ENCODE measurements at places on chromosomes 16 and 17. TPM values are rescaled to one million over a fixed set of nuclear protein-coding genes. Genes with fewer than 3 reads are reported as not detected.

DNA sequence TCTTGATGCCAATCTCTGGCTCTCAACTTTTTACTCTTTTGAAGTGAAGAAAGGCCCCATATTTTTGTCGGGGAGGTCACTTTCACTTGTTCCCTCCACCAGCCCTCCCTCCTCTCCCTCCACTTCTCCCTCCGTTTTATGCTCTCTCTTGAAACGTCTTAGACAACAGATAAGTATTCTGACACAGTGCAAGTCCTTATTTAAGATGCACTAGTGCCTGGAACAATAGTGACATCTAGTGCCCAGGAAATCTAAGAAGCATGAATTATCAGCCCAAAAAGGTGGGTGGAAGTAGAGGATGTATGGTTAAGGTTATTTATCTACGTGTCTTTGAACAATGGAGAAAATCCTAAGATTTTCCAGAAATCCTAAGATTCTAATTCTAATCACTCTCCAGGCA lies 17.9 kb downstream of the PSME3IP1 start:
- DNase-seq, result peak; percentile 77

GRCh38 chr16:83215406-83216001 lies 588.7 kb downstream of the CDH13 start:
- peak; percentile 7 for DNase-seq

- DNase-seq, result no peak
Measured at GRCh38 chr16:73151225-73151624, 103.3 kb upstream of the ZFHX3 start.

- no peak for DNase-seq
Measured at GRCh38 chr16:73848993-73849392, 447.6 kb upstream of the PSMD7 start.

- no peak for DNase-seq
Measured at GRCh38 chr17:78347453-78347852, 12.4 kb downstream of the SOCS3 start.

DNA sequence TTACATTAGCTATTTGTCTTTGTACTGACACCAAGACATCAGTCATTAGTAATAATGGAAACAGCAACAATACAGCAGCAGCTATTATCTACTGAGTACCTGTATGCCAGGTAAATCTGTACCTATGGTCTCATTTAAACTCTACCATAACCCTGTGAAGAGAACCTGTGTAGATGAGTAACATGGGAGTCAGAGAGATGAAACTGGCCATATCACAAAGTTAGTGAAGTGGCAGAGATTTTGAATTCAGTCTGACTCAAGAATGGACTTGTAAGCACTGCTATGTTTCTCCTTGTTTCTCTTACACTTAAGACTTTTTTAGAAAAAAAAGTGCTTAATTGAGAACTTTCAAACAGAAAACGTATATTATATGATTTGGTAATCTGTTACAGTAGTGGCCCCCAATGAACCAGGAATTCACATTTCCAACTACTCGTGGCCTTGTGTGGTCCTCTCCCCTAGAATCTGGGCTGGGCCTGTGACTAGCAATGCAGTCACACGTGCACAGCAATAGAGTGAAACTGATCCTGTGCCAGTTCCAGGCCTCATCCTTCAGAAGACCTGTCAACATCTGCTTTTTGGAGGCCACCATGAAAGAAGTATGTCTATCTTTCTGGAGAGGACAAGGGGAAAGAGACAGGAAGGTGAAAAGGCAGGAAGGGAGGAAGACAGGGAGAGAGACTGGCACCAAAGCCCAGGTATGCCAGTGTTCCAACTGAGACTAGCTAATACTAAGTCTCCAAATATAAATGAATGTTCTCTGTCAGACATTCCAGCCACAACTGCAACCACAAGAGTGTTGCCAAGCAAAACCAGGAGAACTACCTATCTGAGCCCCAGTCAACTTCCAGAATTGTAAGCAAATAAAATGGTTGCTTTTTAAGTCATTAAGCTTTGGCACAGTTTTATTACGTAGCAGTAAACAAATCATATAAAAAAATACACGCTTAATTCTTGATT lies 12.0 kb downstream of the CRLF3 start:
- peak; percentile 89 for DNase-seq

GRCh38 chr17:73356561-73357170 lies 44.9 kb upstream of the CDC42EP4 start:
- DNase-seq, result no peak

DNA sequence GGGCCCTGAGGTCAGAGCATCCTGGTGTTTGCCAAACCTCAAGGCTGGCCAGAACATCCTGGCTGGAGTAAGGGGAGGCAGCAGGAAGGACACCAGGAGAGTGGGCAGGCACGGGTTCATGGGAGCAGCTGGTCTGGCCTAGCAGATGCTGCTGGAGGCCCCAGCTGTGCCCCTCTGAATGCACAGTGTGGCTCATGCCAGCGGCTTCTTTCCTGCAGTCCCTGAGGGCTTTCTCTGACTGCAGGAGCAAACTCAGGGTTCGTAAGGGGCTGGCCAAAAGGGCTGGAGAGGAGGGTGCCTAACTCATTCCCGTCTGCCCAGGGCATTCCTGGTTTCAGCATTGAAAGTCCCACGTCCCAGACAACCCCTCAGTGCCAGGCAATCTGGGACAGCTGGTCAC lies 78.7 kb downstream of the ZDHHC7 start:
- DNase-seq, result no peak

DNA sequence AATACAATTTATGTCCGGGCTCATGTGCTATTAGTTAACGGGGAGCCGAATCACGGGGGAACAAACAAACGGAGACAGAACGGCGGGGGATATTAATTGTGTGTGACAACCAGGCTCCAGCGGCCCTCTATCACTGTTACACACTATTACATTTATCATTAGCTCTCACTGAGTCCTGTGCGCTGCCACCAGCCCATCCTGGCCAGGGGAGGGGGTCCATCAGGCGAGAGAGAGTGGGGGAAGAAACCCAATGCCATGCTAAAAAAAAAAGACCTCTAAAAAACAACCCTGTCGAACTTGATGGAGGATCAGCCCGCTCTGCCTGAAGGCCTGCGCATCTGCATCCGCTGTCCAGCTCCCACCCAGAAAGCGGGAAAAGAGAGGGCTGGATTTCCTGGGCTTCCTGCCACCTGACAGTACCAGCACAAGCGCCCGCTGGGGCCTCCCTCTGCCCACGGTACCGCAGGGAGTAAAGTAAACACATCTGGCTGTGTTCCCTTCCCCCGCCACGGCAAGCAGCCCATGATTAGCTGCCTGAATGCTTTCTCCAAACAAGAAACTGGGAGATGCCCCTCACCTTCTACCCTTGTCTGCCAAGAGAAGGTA lies 41.7 kb downstream of the PIPOX start:
- no peak for DNase-seq

DNA sequence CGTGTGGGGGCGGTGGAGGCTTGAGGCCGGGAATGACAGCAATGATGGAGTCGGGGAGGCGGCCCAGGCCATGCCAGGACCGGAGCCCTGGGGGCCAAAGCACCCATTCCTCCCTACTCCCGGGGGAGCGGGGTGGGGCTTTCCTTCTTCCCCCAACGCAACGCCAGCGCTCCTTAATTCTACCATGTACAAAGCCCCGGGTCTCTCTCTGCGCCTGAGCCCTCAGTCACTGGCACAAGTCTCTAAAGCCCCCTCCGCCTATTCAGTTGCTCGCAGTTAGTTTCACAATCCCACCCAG lies 245 bp upstream of the RNF227 start:
- DNase-seq, result no peak

GRCh38 chr16:70160821-70161220 lies 12.8 kb upstream of the CLEC18C start:
- no peak for DNase-seq

- no peak for DNase-seq
Measured at GRCh38 chr17:77295241-77295853, 154.6 kb downstream of the SEC14L1 start.

DNA sequence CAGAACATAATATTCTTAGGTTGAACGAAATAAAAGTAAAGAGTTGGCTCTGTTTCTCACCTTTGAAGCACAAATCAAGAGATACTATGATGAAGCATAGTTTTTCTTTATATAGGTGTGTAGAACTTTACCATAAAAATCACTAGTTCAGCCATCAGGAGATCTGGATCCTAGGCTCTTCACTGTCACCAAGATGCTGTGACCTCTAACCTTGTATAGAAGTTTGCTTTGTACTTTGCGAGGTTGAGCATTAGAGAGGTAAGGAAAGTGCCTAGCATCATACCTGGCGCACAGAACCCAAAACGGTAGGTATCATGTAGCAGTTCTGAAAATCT lies 553 bp upstream of the CDC6 start:
- DNase-seq, result no peak

DNA sequence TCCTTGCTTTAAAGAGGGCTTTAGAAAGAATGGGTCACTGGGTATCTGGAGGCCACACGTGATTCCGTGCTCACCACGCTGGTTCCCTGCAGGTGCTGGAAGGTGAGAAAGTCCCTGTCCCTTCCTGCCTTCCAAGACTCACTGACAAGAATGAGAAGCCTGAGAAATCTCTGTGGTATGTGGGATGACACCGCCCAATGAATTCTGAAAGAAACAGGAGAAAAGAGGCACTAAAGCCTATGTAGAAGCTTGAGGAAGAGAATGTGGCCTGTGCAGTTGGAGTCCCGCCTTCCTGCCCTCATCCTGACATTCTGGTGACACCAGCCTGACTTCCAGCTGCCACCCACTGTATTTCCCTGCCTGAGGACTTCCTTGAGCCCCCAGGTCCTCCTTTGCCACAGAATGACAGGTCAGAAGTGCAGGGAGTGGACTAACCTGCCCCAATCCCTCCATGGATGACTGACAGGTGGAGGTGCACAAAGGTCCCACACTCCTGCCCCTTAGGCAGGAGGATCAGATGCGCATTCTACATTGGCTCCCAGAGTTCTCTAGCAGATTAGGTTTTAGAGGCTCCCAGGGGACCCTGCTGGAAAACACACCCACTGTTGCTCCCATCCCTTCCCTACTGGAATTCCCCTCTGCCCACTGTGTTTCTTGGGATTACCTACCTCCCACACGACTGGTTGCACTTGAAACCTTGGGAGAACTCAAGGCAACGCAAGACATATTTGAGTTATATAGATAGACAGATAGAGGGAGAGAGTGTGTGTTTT lies 38.6 kb upstream of the TENT4B start:
- peak; percentile 10 for DNase-seq

GRCh38 chr17:20254541-20254940 lies 212.8 kb downstream of the LGALS9B start:
- DNase-seq, result no peak

DNA sequence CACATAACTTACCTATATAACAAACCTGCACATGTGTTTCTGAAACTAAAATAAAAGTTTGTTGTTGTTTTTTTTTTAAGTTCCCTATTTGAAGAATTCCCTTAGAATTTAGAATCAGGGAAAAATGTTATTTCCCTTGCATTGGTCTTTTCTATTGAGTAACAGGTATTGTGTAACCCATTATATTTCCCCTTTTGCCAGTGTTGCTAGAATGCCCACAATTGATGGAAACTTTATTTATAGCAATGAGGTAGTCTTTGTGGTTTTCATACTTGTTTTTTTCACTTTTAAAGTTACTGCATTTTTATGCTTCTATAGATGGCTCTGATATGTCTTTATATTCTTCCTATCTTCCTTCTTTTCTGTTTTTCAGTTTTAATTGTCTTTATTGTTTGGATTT lies 3.9 kb downstream of the NLRP1 start:
- DNase-seq, result no peak

- no peak for DNase-seq
Measured at GRCh38 chr17:16446338-16446983, 31.1 kb downstream of the TRPV2 start.

DNA sequence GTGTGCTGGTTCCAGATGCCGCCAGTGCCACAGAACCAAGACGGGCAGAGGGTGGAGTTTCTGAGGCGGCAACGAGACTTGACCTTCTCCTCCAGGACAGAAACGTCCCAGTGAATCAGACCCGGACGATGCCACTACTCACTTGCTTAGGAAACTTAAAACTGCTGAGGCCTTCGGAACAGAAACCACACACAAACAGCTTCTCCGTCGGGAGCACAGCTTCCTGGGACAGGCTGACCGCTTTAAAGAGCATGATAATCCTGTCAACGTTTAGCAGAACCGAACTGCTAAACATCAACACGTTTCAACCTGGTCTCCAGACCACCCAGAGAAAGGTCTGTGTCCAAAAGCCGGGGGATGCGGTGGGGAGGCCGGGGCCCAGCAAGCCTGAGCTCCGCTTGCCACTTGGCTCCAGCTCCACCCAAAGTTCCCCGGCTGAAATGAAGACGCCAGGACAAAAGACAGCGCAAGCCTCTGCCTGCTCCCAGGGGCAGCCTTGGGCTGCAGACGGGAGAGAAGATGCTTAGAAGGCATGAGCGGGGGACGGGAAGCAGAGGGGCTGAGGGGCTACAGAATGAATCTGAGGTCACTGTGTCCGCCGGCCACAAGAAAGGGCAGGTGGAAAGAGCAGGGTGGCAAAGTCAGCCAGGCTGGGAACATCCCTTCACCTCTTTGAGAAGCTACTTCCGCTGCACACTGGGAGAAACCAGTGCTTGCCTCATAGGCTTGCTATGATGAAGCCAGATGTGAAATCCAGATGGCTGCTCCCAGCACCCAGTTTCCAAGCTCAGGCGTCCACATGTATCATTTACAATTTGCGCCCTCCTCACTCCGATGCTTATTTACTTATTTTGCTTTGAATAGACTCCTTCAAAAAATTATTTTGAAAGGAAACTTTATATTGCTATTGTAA lies 69.0 kb downstream of the MRM3 start:
- DNase-seq, result peak; percentile 41

- no peak for DNase-seq
Measured at GRCh38 chr17:80876950-80877728, 114.5 kb upstream of the CHMP6 start.

CSH1 gene
- not detected for total RNA-seq

CDH11 gene
- total RNA-seq, result 82.1 TPM

TIMM22 gene
- total RNA-seq, result 11.3 TPM

PRSS8 gene
- total RNA-seq, result 15.0 TPM

MYH1 gene
- total RNA-seq, result not detected

OTOP2 gene
- total RNA-seq, result under 0.01 TPM

BCL6B gene
- total RNA-seq, result not detected

SLC5A2 gene
- not detected for total RNA-seq

GFAP gene
- total RNA-seq, result not detected

CDH8 gene
- total RNA-seq, result 2.6 TPM

HSPB9 gene
- total RNA-seq, result not detected

PLD2 gene
- 20.0 TPM for total RNA-seq

ABCC12 gene
- total RNA-seq, result not detected
